Activated CD4-positive, alpha-beta T cell treated with anti-CD3 and anti-CD28 coated beads, Interleukin-2, amount 50 U/mL, for 4 hours (primary cell): ENCODE measurements at places on chromosomes 4 and X.

- no peak for DNase-seq
Measured at GRCh38 chr4:140675599-140676231, 80.5 kb downstream of the TBC1D9 start.

DNA sequence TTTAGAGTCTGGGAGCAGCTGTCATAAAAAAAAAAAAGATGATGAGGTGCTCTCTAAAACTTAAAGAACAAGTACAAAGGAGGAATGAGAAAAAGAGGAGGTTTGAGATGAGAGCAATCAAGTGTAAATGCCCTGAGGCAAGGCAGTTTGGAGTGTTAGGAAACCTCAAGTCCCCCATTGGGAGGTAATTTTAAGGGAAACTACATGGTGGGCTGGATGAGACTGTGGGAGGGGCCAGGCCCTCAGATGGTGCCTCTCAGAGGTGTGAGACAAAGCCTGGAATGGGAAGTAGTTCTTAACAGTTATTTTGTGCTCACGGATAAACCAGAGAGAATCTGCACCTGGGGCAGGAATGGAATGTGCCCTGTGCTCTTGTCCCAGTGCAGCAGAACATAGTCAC is 1.9 kb upstream of the MAGEB3 start:
- DNase-seq = no peak

GRCh38 chr4:86220121-86220520 is 139.7 kb downstream of the MAPK10 start:
- DNase-seq = no peak

GRCh38 chrX:110180176-110180927 is 137.5 kb downstream of the AMMECR1 start:
- no peak for DNase-seq

GRCh38 chr4:89213382-89213701 is 94.3 kb downstream of the GPRIN3 start:
- DNase-seq = no peak

- no peak for DNase-seq
Measured at GRCh38 chrX:70176938-70177533, at the start of gene DGAT2L6. Gene DGAT2L6 (plus strand): TSS chrX:70177483. CDS start chrX:70177583, 100 bp downstream.

DNA sequence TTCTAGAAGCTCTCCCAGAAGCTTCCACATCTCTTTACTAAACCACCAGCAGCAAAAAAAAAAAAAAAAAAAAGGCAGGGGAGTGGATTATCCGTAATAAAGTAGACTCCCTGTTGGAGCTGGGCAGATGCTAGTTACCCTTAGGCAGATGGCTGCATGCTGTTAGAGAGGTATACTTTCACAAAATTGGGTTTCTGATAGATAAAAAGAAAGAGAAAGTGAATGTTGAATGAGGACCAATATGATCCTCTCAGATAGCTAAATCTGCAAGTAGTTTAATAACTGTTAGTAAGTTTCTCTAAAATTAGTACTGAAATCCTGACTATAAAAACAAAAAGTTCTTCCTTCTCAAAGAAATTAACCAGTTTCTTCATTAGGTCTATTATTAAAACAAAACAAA is 195.4 kb downstream of the ANAPC10 start:
- DNase-seq = no peak

GRCh38 chrX:39749135-39749534 is 348.6 kb downstream of the BCOR start:
- DNase-seq = no peak

GRCh38 chr4:8328456-8328855 is 58.9 kb downstream of the HTRA3 start:
- DNase-seq = no peak

DNA sequence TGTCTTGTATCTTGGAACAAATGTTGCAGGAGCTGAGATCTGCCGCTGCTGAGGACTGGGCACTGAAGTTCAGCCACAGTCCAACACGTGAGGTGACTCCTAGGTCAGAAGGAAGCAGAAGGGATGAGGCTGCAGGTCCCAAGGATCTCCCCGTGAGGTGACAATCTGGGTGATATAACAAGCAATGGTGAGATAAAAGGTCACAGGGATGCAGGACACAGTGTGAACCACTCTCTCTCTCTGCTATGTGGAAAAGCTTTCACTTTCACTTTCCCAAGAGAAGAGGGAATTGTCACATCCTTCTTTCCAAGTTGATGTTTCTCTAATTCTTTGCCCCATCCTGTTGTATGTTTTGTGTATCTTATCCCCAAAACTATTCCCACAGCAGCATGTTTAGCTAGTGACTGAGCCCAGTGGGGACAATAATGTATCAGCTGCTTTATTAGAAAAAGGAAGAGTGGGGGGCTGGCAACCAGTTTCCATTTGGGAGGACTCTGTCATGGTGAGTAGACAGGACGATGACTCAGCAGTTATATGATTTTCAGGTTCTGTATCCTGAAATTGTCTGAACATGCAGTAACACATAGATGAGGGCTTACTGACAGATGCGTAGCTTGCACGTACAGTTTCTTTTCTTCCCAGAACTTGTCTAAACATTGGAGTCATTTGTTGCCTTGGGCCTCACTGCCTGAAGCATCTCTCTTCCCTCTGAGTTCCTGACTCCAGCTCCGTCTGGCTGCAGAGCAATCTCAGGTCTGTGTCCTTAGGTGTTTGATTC is 1415.8 kb upstream of the TENM3 start:
- no peak for DNase-seq

DNA sequence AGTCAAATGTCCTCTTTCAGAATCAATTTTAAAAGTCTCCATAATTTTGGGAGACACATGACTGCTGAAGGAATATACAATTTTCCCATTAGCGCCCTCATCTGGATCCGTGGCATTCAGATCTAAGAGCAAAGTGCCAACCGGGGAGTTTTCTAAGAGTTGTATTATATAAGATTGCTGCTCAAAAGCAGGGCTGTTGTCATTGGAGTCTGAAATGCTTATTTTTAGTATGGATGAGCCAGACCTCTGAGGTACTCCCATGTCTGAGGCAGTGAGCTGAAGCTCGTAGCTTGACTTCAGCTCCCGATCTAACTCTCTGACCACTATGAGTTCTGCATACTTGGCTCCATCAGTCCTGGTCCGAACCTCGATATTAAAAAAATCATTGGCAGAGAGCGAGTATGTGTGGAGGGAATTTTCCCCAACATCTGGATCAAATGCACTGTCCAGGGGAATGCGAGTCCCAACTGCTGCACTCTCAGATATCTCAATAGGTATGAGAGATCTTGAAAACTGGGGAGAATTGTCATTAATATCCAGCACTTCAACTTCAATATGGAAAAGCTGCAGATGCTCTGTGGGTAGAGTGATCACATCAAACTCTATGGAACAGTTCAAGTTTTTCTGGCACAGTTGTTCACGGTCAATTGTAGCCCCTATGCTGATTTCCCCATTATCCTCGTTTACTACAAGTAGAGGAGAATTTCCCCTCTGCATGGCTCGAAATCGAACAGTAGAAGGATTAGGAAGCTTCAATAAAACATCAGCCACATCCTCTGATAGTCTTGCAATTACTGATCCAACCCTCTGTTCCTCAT is 917 bp downstream of the PCDH18 start:
- no peak for DNase-seq

DNA sequence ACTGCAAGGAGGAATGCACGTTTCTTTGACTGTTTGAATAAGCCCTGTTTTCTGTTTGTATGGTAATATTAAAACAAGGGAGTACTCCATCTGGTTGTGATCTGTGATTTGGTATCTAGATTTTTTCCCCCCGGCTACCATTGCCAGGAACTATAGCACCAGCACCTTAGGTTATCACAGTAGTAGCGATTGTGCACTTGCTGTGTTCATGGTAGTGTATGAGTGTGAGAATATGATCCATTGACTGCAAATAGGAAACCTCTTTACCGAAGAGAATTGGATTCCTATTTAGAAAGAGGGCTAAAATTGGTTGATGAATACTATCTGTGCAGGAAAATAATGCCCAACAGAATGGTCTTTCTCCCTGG is 69.9 kb downstream of the LARP7 start:
- no peak for DNase-seq

- DNase-seq = peak; percentile 38
Measured at GRCh38 chr4:6198278-6198677, 2.1 kb downstream of the JAKMIP1 start.

- DNase-seq = no peak
Measured at GRCh38 chr4:76498550-76498949, 63.5 kb downstream of the SHROOM3 start.

DNA sequence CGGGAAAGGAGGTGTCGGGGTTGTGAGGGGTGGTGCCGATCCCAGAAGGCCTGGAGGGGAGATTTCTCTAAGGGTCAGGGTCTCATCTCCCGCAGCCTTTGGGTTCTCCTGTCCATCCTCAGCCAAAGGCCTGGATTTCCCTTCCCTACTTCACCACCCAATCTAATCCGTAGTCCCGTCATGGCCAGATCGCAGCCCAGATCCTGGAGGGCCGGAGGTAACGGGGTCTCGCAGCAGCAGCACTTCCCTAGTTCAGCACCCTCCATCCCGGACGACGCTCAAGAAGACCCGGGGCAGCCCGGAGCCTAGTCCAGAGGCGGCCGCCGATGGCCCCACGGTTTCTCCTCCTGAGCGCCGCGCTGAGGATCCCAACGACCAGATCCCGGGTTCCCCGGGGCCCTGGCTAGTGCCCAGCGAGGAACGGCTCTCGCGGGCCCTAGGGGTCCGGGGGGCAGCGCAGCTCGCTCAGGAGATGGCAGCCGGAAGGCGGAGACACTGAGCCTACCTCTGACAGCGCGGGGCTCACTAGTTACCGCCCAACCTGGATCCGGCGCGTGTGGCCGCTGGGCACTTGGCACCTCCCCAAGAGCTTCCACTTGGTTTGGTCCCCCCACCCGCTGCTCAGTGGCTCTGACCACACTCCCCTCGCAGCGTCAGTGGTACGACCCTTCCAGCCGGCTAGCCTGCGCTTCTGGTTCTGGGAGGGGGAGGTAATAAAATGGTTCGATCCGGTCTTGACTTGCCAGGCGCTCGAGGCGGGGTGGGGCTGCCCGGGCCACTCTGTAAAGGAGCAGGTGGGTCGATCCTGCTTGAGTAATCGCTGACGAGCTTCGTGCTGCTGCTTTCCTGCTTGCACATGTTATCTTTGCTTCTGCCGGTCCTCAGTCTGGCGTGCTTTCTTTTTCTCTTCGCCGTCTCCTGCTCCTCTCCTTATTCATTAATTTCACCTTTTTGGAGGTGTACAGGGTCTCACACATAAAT is 3.6 kb downstream of the MAGIX start:
- peak; percentile 69 for DNase-seq

DNA sequence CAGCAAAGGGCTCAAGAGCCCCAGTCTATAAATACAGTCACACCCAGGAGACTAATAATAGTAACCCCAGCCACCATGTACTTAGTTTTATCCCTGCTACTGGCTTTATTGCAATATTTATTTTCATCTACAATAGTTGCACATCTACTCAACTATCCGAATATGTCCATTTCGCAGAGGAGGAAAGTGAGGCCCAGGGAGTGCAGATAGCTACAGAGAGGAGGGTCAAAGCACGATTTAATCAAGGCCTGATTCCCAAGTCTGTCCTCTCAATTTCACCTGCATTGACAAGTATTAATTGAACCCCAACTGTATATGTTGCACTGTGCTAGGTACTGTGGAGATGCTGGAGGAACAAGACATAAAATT is 4.0 kb upstream of the PLP2 start:
- DNase-seq = no peak

GRCh38 chr4:20085156-20085555 is 166.5 kb upstream of the SLIT2 start:
- DNase-seq = no peak

DNA sequence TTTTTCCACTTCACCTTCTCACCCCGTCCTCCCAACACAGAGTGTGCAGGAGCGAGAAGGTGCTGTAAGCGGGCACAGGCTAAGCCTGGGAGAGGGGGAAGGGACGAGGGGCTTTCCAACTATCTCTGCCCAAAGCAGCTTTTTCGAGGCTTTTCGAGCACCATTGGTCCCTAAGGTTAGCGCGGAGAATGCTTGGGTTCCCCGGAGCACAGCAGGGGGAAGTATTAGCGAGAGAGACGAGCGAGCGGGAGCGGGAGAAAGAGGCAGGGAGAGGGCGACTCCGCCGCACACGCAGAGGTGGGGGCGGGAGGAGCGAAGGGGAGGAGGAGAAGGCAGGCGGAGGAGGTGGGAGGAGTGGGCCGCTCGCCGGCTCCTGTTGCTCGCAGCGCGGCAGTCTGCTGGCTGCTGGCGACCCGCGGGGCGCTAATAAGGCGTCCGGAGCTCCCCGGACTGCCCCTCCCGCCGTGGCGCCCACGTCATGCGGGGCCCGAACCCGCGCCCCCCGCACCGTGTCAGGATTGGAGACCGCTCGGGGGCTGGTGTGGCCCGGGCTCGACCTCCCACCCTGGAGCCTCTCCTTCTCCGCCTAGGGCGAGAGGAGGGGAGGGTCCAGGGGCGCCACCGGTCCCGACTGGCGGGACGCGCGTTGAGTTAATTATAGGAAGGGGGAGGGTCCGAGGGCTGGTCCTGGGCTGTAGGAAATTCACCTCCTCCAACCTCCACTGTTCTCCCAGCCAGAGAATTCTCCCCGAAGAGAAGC is at the start of gene ADAMTS3:
ADAMTS3 (minus strand) TSS at position 263 of the 760 bp plus-strand sequence. CDS start 459 bp downstream, outside the sequence.
- no peak for DNase-seq

DNA sequence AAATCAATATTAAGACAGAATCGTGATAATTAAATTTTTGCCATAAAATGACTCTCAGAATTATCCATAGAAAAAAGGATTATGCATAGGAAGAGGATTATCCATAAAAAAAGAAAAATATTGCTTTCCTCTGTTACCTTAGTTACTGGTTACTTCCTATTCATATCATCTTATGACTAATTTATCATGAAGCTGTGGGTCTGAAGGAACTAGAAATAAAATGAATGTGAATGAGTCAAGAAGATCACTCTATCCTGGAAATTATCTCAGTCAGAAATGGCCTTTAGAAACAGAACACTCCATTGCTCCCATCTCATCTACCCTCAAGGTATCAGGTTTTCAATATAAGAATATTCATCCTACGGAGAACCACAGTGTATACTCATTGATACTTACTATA is 19.4 kb downstream of the RPS6KA6 start:
- no peak for DNase-seq

DNA sequence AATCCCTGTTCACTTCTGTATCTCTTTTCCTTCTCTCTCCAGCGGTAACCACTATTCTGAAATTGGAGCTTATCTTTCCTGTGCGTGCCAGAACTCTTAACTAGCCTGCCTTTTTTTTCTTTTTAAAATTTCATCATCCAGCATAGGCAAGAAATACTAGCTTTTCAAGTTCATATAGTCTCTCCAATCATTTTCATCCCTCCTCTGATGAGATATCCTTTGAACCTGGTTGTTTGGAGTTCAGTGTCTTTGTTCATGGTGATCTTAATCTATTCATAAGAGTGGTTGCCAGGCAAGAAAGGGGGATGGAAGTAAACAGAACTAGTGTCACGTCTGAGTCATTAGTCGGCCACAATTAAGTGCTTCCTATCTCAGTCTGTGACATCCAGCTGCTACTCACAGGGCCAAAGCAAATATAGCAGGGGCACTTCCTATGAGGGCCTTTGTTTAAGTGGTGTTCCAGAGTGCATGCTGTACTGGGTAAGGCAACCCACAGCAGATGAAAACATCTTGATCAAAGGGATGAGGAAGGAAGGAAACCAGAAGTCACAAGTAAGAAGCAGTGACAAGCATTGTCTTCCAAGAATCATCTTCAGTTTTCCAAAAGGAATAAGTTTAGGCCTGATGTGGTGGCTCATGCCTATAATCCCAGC is 56.4 kb upstream of the XIAP start:
- no peak for DNase-seq

GRCh38 chr4:73843369-73843768 is 6.9 kb downstream of the CXCL6 start:
- no peak for DNase-seq
